Pons (tissue), 1 donor: ENCODE measurements at places on chromosomes 16 and 17.

- no peak for DNase-seq
These were observed 5.1 kb upstream of the CISD3 start for GRCh38 chr17:38725066-38725465.

- peak; percentile 80 for DNase-seq
These were observed 139.4 kb downstream of the CCDC182 start for GRCh38 chr17:57605675-57606105.

DNA sequence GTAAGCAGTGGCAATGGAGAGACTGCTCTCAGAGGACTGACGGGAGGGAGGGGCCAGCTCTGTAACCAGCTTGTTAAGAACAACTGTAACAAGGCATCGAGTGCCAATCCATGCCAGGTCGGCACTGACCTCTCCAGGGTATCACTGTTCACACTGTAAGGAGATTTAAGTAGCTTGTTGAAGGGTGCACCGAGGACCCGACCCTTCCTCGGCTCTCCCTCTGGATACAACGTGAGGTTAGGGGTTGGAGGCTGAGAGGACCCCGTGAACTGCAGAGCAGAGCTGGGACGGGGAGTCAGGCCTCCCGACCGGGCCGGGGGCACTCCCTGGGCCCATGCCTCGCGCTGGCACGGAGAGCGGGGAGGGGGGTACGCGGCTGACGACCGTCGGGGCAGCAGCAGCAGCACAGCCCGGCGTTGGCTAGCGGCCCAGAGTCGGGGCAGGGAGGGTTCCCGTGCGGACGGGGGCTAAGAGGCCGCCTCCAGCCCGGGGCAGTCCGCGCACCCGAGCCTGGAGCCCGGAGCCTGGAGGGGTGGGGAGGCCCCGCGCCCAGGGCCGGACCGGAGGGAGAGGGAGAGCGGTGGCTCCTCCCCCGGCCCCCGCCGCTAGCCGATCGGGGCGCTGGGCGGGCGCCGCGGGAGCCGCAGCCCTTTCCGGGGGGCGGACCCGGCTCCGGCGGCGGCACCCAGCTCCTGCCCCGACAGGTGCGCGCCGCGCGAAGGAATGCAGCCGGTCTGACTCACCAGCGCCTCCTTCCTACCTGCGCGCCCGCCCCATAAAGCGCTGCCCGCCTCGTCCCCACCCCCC, at the start of gene ITGB4:
Gene ITGB4, plus strand, starts transcription at position 804 of the 807 bp plus-strand sequence. CDS start 3,245 bp downstream, outside the sequence.
- DNase-seq = no peak

DNA sequence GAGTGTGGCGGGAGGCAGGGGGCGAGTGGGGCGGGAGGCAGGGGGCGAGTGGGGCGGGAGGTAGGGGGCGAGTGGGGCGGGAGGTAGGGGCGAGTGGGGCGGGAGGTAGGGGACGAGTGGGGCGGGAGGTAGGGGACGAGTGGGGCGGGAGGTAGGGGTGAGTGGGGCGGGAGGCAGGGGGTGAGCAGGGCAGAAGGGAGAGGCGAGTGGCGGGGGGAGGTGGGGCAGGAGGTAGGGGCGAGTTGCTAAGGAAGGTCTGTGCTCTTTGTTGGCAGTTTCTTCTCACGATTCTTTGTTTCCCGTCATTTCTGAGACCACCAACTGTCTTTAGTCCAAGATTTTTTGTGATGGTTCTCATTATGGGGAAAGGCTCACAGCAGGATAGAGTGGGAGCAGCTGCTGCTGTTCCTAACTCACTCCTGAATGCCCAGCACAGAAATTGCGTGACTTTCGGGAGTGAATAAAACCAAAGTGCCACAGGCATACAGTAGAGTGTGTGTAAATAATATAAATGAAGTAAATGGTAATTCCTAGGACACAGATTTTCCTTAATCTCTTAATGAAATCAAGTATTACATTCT, 44.7 kb downstream of the COG7 start:
- no peak for DNase-seq

GRCh38 chr16:47965439-47965838, 190.4 kb downstream of the ABCC12 start:
- no peak for DNase-seq

GRCh38 chr17:44356241-44356640, 7.4 kb downstream of the FAM171A2 start:
- DNase-seq = no peak

- no peak for DNase-seq
These were observed 5.6 kb upstream of the SPATA20 start for GRCh38 chr17:50541402-50541715.
